Thoracic aorta (tissue), 2 donors: ENCODE measurements at places on chromosomes 11 and 22.
A peak's percentile ranks its signal among the peaks of the same experiment; 100 is the strongest.

GRCh38 chr11:57499413-57499982 lies 16.0 kb downstream of the SLC43A1 start:
- peak; percentile 80 for DNase-seq

DNA sequence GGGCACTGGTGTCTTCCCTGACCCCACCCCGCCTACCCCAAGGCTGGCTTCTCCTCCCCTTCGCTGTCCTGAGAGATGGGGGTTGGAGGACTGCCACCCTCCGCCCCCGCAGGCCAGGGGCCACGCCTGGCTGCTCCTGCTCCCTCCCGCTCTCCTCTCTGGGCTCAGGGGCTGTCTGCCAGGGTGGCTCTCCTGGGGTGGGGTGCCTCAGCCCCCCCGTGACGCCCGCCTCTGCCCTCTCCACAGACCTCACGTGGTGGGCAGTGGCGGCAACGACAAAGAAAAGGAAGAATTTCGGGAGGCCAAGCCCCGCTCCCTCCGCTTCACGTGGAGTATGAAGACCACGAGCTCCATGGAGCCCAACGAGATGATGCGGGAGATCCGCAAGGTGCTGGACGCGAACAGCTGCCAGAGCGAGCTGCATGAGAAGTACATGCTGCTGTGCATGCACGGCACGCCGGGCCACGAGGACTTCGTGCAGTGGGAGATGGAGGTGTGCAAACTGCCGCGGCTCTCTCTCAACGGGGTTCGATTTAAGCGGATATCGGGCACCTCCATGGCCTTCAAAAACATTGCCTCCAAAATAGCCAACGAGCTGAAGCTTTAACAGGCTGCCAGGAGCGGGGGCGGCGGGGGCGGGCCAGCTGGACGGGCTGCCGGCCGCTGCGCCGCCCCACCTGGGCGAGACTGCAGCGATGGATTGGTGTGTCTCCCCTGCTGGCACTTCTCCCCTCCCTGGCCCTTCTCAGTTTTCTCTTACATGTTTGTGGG lies 8.1 kb downstream of the RCOR2 start:
- no peak for DNase-seq

DNA sequence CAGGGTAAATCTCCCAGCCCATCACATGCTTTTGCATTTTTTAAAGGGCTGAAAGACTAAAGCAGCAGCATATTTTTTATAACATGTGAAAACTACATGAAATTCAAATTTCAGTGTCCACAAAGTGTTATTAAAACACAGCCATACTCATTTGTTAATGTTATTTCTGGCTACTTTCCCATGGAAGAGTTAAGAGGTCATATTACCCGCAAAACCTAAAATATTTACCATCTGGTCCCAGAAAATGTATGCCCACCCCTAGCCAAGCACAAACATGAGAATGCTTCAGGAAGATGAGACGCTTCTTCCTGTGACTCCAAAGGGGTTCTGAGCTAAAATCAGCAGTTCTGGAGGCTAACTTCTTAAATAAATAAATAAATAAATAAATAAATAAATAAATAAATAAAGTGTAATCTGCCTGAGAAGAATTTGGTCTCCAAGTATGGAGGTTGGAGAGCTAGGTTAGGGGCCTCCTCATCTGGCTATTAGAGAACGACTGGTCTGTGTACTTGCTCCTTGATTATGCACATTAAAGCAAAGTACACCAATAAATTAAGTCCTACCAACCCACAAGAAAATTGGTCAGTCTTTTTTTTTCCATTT lies 9.7 kb downstream of the IMMP1L start:
- DNase-seq: no peak

GRCh38 chr22:49302530-49302929 lies 525.1 kb downstream of the BRD1 start:
- no peak for DNase-seq
